Natural killer cell (primary cell): ENCODE measurements at places on chromosomes 12 and 14. TPM values are rescaled to one million over a fixed set of nuclear protein-coding genes. Genes with fewer than 3 reads are reported as not detected.

DNA sequence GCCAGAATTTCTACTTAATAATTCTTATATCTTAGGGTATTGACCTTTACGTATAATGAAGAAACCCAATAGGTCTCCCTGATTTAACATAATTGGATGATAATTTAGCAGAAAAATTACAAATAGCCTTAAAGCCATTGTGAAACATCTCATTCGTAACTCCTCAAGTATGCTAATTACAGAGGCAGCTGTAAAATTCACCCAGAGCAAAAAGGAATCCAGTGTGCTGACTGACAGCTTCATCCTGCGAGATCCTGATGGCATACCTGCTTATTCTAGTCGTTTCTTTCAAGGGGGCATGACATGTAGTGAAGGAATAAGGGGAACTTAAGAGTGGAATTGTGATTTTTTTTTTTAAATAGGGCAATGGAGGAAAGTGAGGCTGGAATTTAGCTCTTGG, 291.5 kb downstream of the FUT8 start:
- no peak overlapping the region for H3K4me3 ChIP-seq
- no peaks in the 10 kb centered on the region for H3K27me3 ChIP-seq
- no peaks in the 10 kb centered on the region for H3K4me1 ChIP-seq
- no peak overlapping the region for H3K27ac ChIP-seq
- DNase-seq = no peak

DNA sequence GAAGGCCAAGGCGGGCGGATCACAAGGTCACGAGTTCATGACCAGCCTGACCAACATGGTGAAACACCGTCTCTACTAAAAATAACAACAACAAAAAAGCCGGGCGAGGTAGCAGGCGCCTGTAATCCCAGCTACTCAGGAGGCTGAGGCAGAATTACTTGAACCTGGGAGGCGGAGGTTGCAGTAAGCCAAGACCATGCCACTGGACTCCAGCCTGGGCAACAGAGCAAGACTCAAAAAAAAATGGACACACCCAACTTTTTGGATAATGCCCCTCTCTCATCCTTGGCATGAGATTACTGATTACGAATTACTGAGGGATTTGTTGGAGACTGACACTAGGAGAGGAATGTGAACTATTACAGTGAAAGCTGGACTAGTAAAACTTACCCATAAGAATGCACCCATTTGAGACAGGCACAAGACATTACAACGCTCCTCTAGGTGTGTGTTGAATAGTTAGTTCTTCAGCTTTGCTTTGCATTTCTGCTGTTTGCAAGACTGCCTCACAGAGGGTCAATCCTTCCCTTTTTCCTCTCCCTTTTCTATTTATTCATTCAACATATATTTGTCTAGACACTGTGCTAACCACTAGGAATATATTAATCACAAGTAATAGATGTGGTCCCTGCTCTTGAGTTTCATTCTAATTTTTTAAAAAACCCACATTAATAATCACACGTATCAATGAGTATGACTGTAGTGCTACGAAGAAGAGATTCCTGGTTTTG, 46.0 kb upstream of the OR5AU1 start:
- H3K27me3 ChIP-seq = no peaks in the 10 kb centered on the region
- peaks cover 16% of the 10 kb centered on the region for H3K36me3 ChIP-seq
- no peak overlapping the region for H3K4me3 ChIP-seq
- H3K27ac ChIP-seq = no peak overlapping the region
- no peaks in the 10 kb centered on the region for H3K4me1 ChIP-seq

DNA sequence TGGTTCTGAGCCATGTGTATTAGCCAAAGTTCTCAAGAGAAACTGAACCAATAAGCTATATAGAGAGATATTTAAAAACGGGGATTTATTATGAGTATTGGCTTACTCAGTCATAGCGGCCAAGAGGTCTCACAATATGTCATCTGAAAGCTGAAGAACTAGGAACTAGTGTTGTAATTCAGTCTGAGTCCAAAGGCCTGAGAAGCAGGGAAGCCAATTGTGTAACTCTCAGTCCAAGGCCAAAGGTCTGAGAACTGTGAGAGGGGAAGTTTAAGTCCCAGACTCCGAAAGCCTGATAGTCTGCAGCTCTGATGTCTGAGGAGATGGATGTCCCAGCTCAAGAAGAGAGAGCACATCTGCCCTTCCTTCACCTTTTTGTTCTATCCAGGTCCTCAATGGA, 344.8 kb upstream of the USP15 start:
- no peak overlapping the region for H3K27ac ChIP-seq
- no peaks in the 10 kb centered on the region for H3K27me3 ChIP-seq
- DNase-seq = no peak
- no peaks in the 10 kb centered on the region for H3K36me3 ChIP-seq
- no peaks in the 10 kb centered on the region for H3K4me1 ChIP-seq

GRCh38 chr14:71317385-71318096, 410.3 kb downstream of the PCNX1 start:
- H3K4me3 ChIP-seq = no peak overlapping the region
- no peaks in the 10 kb centered on the region for H3K27me3 ChIP-seq
- DNase-seq = no peak
- H3K4me1 ChIP-seq = peaks cover 12% of the 10 kb centered on the region
- H3K36me3 ChIP-seq = no peaks in the 10 kb centered on the region

DNA sequence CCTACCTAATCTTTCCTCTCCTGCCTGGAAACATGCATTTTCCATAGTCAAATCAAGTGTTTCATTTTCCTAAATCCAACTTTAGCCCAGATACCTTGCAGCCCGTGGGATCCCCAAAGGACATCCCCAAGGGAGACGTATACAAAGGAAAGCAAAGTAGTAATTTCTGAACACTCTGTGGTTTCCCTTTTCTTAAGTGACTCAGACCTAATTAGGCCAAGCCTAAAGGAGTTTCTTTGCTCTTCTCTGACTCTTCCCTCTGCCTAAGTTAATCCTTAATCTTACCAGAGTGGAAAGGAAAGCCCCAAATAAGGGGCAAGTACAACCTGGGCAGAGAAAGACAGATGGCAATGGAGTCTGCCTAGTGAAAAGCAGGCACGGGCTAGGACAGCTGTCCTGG, 250.3 kb downstream of the SPTSSA start:
- no peaks in the 10 kb centered on the region for H3K27me3 ChIP-seq
- no peaks in the 10 kb centered on the region for H3K36me3 ChIP-seq
- no peak overlapping the region for H3K4me3 ChIP-seq
- H3K27ac ChIP-seq = no peak overlapping the region
- no peaks in the 10 kb centered on the region for H3K4me1 ChIP-seq

GRCh38 chr12:62484233-62484632, 17.6 kb downstream of the MON2 start:
- no peak overlapping the region for H3K4me3 ChIP-seq
- H3K4me1 ChIP-seq = no peaks in the 10 kb centered on the region
- no peak overlapping the region for H3K27ac ChIP-seq
- no peak for DNase-seq
- H3K27me3 ChIP-seq = no peaks in the 10 kb centered on the region

GRCh38 chr14:55814873-55815272, 234.9 kb downstream of the KTN1 start:
- no peaks in the 10 kb centered on the region for H3K27me3 ChIP-seq
- peaks cover 4% of the 10 kb centered on the region for H3K4me1 ChIP-seq
- H3K27ac ChIP-seq = no peak overlapping the region
- no peak for DNase-seq
- H3K4me3 ChIP-seq = no peak overlapping the region

- peaks cover 66% of the 10 kb centered on the region for H3K4me1 ChIP-seq
- no peaks in the 10 kb centered on the region for H3K27me3 ChIP-seq
- DNase-seq = no peak
- H3K4me3 ChIP-seq = no peak overlapping the region
- peak overlapping the region; percentile 83 for H3K27ac ChIP-seq
These were observed 19.0 kb downstream of the KCTD10 start for GRCh38 chr12:109458086-109458485.

DNA sequence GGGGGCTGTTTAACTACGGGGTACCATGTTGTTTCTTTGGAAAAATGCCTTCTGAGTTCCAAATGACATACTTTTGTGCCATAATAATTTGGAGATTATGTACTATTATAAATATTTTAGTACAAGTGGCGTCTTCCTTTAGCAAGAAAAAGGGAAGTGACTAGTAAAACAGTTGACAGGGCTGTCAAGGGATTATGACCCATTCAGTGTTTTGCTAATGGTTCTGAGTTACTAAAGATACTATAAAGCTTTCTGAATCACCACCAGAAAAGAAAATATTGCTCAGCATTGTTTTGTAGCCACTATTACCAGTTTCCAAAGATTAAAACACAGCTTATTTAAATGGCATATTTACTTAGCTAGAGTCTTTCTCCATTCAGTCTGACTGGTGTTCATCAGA, 334.9 kb downstream of the SNAPC1 start:
- no peak for DNase-seq
- no peaks in the 10 kb centered on the region for H3K27me3 ChIP-seq
- peaks cover 4% of the 10 kb centered on the region for H3K4me1 ChIP-seq
- no peaks in the 10 kb centered on the region for H3K36me3 ChIP-seq

DNA sequence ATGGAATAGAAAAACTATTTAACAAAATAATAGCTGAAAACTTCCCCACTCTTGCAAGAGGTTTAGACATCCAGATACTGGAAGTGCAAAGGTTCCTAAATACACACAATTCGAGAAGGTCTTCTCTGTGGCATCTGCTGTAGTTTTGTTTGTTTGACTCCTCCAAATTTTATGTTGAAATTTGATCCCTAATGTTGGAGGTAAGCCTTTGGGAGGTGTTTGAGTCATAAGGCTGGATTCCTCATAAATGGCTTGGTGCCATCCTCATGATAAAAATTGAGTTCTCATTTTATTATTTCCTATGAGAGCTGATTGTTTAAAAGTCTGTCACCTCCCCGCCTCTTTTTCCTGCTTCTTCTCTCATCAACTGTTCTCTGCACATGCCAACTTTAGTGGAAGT, 182.7 kb downstream of the MYRFL start:
- H3K36me3 ChIP-seq = no peaks in the 10 kb centered on the region
- DNase-seq = no peak
- H3K4me1 ChIP-seq = no peaks in the 10 kb centered on the region
- H3K27ac ChIP-seq = no peak overlapping the region

GRCh38 chr14:50792051-50792477, 38.9 kb downstream of the NIN start:
- DNase-seq = peak; percentile 66
- peak overlapping the region; percentile 54 for H3K27ac ChIP-seq
- peaks cover 41% of the 10 kb centered on the region for H3K4me1 ChIP-seq
- peaks cover 7% of the 10 kb centered on the region for H3K36me3 ChIP-seq
- H3K4me3 ChIP-seq = peak overlapping the region; percentile 2

- peaks cover 31% of the 10 kb centered on the region for H3K36me3 ChIP-seq
- H3K27me3 ChIP-seq = no peaks in the 10 kb centered on the region
- peaks cover 71% of the 10 kb centered on the region for H3K4me1 ChIP-seq
- no peak for DNase-seq
- no peak overlapping the region for H3K4me3 ChIP-seq
- H3K27ac ChIP-seq = no peak overlapping the region
These were observed 39.9 kb downstream of the RIN3 start for GRCh38 chr14:92553438-92553837.

The RNF212B gene
- total RNA-seq = not detected

The MFAP5 gene
- not detected for total RNA-seq

The DNAH10 gene
- 0.43 TPM for total RNA-seq

The NOVA1 gene
- not detected for total RNA-seq

The NANOG gene
- not detected for total RNA-seq

The CELA1 gene
- 0.53 TPM for total RNA-seq

The CLEC9A gene
- total RNA-seq = not detected
